Jurkat, Clone E6-1 (cell line): ENCODE measurements at places on chromosomes 2 and 18.

DNA sequence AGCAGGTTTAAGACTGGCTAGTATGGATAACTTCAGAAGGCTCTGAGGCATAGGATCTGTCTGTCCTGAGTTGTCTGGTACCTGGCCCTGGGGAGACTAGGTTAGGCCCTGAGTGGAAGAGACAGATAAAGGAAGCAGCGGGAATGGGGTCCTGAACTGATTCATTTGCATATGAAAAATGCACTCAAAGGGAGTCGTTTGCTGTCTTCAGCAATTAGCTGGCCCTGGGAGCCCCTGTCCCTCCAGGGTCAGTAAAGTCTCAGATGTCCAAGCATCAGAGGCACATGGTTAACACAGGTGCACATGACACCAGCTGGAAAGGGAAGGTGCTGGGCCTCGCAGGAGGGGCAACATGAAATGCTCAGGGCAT is 172.4 kb downstream of the ACOXL start:
- DNase-seq = no peak

GRCh38 chr2:12180031-12180430 is 433.6 kb downstream of the LPIN1 start:
- DNase-seq = no peak

DNA sequence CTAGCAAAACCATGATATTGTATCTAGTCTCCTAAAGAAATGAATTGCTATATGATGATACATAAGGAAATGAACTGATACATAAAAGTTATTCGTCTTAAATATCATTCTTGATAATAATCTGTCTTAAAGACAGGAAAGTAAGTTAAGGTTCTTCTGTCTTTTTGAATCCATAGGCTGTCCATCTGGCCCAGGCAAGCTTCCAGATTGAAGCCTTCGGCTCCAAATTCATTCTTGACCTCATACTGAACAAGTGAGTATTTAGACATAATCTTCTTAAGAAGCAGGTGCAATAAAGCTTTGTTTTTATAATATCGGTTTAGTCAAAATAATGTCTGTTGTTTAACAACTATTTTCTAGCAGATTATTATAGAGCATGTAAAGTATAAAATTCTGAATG is 37.7 kb downstream of the ADAM23 start:
- no peak for DNase-seq

GRCh38 chr2:29780906-29781305 is 140.5 kb downstream of the ALK start:
- DNase-seq = no peak

- no peak for DNase-seq
Measured at GRCh38 chr18:35099911-35100310, 58.7 kb downstream of the MAPRE2 start.

DNA sequence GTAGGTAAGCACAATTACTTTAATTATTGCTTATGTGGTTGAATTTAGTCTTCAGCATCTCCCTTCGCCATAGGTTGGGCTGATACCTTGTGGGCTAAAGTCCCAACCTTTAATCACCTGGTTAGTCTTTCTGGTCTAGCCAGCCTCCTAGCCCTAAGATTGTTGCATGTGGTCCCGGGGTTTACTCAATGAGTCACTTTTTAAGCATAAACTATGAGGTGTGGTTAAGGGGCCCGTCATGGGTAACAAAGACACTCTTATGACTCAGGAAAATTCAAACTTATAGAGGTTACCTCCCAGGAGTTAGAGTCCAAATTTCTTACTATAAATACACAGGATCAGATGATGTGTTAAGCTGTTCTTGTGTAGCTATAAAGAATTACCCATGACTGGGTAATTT is 841.6 kb downstream of the TRIB2 start:
- no peak for DNase-seq

DNA sequence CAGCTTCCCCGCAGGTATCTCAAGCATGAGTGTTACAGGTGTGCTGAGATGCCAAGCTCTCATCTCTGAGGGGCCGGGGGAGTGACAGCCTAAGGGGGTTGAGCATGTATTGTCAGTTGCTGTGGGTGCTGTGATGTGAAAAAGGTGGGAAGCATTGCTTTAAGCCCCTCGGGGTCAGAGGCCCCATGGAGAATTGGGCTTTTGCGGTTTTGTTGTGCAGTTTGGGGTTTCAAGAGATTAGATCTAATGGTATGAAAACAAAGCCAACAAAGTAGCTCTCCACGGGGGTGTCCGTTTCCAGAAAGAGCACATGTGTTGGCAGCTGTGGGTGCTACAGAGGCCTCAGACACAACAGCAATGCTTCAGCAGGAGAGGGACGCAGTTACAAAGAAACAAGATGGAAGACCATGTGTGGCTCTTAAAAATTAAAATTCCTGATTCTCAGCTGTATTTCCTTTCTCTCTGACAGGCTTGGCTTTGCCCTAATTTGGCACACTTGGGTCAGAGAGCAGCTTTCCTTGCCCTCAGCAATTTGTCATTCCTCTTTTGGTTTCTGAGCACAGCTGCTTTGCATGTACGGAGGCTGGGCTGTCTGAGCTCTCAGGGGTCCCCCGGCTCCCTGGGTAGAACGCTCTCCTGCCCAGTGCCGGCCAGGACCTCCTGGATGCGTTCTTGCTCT is 69.9 kb downstream of the TMEM247 start:
- DNase-seq = peak; percentile 81

DNA sequence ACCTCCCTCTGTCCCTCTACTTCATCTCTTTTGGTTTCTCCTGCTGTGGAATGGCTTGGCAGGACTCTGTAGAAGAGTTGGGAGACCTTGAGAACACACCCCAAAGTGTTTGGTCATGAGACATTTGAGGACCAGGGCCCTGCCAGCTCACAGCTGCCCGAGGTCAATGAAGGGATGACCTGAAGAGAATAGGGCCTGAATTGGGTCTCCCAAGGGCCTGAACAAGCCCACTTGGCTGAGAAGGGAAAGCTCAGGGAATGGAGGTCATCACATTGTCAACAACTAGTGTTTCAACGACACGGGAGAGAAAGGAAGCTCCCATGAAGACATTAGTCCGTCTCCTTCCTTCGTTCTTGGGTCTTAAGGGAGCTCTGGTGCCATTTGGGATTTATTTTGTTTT is 52.8 kb downstream of the TTC32 start:
- no peak for DNase-seq

DNA sequence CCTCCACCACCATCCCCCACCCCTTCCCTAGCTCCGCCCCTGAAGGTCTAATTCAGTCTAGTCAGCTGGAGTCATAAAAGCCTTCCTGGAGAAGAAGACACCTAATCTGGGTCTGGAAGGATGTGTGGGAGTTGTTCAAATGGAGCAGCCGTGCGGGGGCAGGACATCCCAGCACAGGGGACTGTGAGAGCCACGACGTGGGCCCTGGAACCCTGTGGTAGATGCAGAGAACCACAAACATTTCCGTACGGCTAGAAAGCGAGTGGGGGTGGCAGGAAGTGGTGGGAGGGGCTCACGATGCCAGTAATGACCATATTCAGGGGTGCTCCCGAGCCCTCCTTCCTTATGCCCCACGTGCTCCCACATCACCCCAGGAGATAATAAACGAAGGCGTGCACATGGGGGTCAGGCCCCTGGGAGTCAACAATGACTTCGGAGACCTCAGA is 20.9 kb upstream of the COL6A3 start:
- peak; percentile 76 for DNase-seq

DNA sequence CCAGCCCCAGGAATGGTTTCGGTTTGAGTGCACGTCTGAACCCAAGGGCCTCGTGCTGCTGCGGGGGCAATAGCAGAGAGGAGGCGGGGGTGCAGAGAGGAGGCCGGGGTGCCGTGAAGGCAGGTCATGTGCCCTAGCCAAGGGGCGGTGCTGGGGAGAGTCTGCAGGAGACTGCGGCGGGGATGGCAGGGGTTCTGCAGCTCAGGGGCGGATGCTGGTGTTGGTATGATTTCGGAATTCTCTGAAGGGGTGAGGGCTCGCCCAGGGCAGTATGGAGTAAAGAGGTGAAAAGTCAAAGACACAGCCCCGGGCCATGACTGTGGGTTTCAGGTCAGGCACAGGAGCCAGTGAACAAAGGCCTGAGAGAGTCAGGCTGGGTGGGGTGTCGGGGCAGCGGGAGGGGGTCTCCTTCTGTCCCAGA is 186.5 kb upstream of the HDAC4 start:
- no peak for DNase-seq

GRCh38 chr2:234412726-234413125 is 84.2 kb downstream of the ARL4C start:
- no peak for DNase-seq

DNA sequence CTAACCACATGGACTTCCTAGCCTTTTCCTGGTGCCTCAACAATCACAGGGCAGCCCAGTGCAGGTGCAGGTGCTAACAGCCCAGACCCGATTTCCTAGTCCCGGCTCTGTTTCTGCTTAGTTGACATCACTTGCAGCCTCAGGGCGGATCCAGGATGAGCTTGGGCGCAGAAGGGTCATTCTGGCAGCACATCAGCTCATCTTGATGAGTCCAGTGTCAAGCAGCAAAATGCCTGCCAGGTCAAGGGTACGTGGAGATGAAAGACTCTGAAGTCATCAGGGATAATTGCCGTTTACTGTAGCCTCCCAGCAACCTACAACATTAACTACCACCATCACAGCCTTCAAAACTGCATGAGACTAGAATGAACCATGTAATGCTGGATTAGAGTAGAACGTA is 39.4 kb upstream of the EFHD1 start:
- no peak for DNase-seq

- DNase-seq = no peak
Measured at GRCh38 chr2:28413152-28413898, 20.7 kb downstream of the FOSL2 start.

GRCh38 chr2:136128905-136129304 is 11.0 kb upstream of the CXCR4 start:
- DNase-seq = no peak
